MG63 (cell line): ENCODE measurements at places on chromosomes 7 and 10. TPM values are rescaled to one million over a fixed set of nuclear protein-coding genes. Genes with fewer than 3 reads are reported as not detected.

The IFIT3 gene
- total RNA-seq, result 32.0 and 47.1 TPM in 2 replicates

The ABI1 gene
- total RNA-seq, result 40.3 and 43.4 TPM in 2 replicates

The VSTM2A gene
- not detected in 2 replicates for total RNA-seq

The HOXA1 gene
- total RNA-seq, result 0.27 and 1.1 TPM in 2 replicates

DNA sequence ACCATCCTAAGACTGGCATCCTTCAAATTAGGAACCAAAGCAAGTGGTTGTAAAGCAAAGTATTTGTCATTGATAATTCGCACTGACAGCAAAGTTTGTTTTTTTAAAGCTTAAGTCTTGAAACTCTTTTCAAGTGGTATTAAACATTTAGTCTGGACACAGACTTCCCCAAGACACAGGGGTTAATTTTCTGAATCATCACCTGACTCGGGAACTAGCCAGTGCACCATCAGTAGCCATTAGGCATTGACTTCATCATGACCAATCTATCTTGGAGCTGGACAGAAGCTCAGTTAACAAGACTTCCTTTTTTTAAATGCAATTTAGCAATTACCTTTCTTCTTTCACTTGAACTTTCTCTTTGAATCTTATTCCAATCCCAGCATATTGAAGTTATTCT is 210.6 kb downstream of the ZNF365 start:
- no peak for DNase-seq

GRCh38 chr7:26508917-26509316 is 217.3 kb downstream of the SNX10 start:
- no peak for DNase-seq

- no peak for DNase-seq
Observed at GRCh38 chr7:106482091-106482490, 178.9 kb downstream of the CCDC71L start.

- DNase-seq, result no peak
Observed at GRCh38 chr10:49072166-49072885, 43.0 kb downstream of the VSTM4 start.

DNA sequence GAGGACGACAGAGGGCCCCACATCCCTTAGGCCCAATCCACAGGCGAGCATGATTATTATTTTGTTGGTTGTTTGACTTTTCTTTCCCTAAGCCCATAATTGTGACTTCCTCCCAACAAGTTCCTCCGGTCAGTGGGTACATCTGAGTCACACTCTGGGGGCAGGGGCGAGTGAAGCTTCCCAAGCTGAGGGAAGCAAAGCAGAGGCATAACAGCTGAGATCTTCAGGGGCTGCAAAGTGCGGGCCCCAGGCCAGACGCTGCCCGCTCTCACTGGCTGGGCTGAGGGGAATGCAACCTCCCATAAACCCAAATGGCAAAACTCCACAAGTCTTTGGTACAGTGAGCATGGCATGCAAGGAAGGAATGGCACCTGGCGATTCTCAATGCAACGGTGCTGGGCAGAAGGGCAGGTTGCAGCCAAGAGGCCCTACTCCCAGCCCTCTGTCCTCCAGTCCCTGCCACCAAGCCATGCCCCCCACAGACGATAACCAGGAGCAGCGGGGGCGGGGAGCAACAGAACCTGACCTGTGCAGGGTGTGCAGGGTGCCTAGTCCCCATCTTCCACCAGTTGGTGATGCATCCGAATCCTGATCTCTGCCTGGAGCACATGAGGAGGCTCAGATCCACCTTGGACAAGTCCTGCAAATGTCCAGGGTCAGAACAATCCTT is 25.3 kb downstream of the TNS3 start:
- DNase-seq, result peak; percentile 30

DNA sequence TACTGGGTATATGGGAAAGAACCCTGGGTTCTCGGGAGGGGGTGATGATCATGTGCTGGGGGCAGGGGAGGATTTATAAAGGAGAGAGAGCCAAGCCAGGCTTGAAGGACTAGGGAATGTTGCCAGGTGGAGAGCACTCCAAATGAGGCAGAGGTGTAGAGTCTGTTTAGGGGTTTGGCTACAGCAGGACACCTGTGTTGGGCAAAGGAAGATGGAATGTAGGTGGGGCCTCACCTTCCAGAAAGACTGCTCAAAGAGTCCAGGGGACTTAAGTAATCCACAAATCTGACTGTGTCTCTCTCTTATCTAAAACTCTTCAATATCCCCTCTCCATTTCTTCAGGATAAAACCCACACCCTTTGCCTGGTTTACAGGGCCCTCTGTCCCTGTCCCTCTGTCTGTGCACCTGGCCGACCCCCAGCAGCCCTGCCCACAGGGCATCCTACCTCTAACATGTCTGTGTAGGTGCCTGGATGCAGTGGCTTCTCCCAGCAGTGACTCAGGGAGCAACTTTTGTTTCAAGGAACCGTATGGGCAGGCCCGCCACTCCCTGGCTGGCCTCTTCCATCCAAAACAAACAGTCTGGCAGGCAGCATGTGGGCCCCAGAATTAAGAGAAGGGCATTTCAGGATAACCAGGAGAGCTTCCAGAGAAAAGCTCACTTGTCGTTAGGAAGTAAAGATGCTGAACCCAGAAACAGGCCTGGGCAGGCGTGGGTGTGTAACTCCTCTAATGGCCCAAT is 10.6 kb upstream of the PLEKHA1 start:
- DNase-seq, result no peak

- peak; percentile 68 for DNase-seq
Observed at GRCh38 chr10:97332591-97333350, 1.8 kb downstream of the FRAT2 start.
